ENCODE measurements at places on chromosomes 5 and 9. TPM values are rescaled to one million over a fixed set of nuclear protein-coding genes. Genes with fewer than 3 reads are reported as not detected.

ALDH1B1 gene
- total RNA-seq: 20.5 TPM

DNAJA1 gene
- total RNA-seq: 177 TPM

- DNase-seq: peak; percentile 53
Observed at GRCh38 chr5:96962540-96962991, 26.7 kb downstream of the LNPEP start.

DNA sequence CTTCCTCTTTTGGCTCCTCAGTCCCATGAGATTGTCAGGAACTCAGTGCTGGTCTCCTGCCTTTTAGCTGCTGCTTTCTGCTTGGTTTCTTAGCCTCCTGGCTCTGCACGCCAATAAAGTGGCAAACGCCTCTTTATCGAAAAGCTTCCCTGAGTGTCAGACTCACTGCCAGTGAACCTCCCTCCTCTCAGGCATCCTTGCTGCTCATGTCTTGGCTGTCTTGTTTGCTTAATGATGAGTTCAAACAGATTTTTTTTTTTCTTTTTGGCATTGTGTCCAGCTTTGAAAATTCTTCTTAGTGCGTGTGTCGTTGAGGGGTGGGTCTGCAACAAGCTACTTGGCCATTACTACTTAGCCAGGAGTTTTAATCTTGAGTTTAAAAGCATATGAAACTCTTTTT is 14.9 kb downstream of the RASGRF2 start:
- no peak for DNase-seq

DNA sequence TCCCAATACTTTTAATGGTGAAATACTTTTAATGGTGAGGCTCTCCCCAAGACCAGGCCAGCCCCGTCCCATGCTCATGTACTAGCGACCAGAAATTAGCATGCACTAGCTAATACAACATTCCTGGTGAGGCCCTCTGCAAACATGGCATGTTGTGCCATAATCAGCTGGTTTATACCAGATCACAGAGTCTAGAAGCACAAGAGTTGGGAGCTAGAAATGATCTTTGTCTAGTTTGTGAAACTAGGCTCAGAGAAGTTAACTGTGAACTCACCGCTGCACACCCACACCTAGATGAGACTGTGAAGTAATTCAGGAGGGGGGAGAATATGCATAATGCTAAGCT is 37.4 kb downstream of the MTMR12 start:
- DNase-seq: no peak

- no peak for DNase-seq
Observed at GRCh38 chr9:79220251-79220650, 351.5 kb upstream of the TLE4 start.
